ENCODE measurements at places on chromosomes 11 and 22. TPM values are rescaled to one million over a fixed set of nuclear protein-coding genes. Genes with fewer than 3 reads are reported as not detected.

GRCh38 chr11:20022363-20023081 lies 137.8 kb downstream of the DBX1 start:
- no peak for DNase-seq

Gene MUC2
- 0.03 TPM for total RNA-seq

- DNase-seq: no peak
Observed at GRCh38 chr11:130359419-130359818, 44.7 kb upstream of the ZBTB44 start.

- no peak for DNase-seq
Observed at GRCh38 chr11:69892237-69892985, 73.2 kb upstream of the FGF3 start.

DNA sequence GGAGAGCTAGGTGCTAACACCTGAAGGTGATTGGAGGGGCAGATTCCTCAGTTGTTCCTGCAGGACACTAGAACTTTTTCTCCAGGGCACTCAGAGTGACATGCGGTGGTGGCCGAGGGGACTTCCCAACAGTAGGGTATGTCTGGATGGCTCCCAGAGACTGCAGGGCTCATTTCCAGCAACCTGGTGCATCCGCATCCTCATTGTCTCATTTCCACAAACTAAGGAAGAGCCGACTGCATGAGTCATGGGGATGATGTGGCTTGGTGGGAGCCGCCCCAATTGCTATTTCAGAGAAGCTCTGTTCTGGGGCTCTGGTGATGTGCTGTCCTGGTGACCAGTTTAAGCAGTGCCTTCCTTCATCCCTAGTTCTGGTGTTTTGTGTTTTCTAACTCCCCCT lies 2.8 kb upstream of the ROBO4 start:
- no peak for DNase-seq

Gene APOA4
- total RNA-seq: not detected

GRCh38 chr11:36425561-36426081 lies 84.5 kb downstream of the TRAF6 start:
- no peak for DNase-seq

GRCh38 chr11:102280245-102280833 lies 36.9 kb upstream of the BIRC3 start:
- no peak for DNase-seq

DNA sequence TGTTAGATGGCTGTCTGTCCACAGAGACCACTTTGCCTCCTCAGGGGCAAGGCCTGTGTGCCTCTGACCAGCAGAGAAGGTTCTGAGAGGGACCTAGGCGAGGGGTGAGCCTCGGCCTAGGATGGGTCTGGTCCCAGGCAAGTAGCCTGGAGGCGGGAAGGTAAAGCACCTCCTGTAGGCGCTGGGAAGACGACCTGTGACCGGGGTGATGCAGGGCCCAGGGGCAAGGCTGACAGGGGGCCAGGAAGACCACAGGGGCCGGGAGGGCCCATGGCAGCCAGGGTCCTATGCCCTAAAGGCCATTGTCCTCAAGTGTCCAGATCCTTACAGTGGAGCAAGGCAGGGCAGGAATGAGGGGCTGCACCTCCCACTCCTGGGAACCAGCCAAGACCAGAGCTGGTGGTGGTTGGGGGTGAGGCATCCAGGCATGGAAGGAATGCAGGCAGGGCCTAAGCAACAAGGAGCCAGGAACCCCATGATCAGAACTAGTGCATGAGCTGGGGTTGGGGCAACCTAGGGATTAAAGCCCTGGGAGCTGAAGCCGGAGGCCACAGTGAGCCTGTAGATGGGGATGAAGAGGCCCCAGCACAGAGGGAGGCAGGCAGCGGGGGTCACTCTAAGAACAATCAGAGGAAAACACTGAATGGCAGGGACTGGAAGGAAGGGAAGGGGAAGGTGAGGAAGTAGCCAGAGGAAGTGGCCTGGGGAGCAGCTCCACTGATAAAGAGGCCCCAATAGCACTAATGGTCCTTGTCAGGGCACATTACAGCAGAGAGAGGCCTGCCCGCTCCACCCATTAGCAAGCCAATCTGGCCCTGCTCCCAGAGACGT lies 32.9 kb upstream of the KLHL35 start:
- DNase-seq: no peak

Gene XKR3
- not detected for total RNA-seq

Gene NRGN
- total RNA-seq: 5.0 TPM

DNA sequence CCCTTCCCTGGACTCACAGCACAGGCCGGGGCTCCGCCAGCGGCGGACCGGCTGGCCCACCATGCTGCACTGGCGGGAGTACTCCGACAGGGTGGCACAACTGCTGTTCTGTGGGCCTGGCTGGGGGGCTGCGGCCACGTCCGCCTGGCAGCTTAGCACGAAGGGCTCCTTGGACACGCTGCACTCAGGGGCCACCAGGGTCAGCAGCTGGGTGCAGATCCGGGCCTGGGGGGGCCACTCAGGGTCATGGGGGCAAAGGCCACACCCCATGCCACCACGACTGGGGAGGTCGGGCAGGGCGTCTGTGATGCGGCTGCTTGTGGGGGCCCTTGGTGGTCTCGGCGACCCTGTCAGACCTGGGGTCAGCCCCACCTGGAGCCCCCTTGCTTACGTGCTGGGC lies 6.0 kb downstream of the MUC6 start:
- no peak for DNase-seq

Gene GDPD5
- 4.4 TPM for total RNA-seq

- DNase-seq: no peak
Observed at GRCh38 chr22:47209547-47210023, 447.1 kb downstream of the TBC1D22A start.

DNA sequence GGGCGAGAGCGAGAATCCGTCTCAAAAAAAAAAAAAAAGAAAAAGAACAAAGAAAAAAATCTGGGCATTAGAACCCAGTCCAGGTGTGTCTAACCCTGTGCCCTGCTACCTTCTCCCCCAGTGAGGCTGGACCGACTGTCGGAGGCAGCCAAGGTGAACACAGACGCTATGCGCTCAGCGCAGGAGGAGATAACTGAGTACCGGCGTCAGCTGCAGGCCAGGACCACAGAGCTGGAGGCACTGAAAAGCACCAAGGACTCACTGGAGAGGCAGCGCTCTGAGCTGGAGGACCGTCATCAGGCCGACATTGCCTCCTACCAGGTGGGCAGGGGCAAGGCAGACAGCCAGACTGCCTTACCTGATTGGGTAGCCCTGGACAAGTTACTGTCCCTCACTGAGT lies 3.2 kb downstream of the NEFH start:
- no peak for DNase-seq

- no peak for DNase-seq
Observed at GRCh38 chr11:123264431-123264780, 69.4 kb upstream of the CLMP start.

GRCh38 chr22:23514322-23515038 lies 65.6 kb downstream of the IGLL1 start:
- no peak for DNase-seq

DNA sequence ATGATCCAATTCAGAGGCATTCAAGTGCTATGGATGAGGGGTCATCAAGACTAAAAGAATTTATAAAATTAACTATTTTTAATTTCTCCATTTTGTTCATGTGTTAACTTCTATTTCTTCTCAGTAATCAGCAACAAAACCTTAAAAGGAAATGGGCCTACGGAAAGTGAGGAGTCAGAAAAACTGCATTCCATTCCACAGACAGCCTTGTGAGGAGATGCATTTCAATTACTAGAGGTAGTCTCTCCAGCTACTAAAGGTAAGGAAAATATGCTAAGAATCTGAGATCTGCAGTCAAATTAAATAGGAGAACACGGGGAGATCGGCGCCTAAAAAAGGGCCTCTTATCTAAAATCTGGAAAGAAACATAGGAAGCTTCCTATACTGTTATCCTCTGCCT lies 661.7 kb downstream of the DLG2 start:
- no peak for DNase-seq

Gene ASRGL1
- total RNA-seq: 4.6 TPM

GRCh38 chr11:130187096-130187495 lies 27.5 kb downstream of the ST14 start:
- no peak for DNase-seq
